Amniotic stem cell (primary cell): ENCODE measurements at places on chromosomes 7 and 10.

- no peak for DNase-seq
These were observed 160.6 kb downstream of the FGFR2 start for GRCh38 chr10:121437596-121437995.

DNA sequence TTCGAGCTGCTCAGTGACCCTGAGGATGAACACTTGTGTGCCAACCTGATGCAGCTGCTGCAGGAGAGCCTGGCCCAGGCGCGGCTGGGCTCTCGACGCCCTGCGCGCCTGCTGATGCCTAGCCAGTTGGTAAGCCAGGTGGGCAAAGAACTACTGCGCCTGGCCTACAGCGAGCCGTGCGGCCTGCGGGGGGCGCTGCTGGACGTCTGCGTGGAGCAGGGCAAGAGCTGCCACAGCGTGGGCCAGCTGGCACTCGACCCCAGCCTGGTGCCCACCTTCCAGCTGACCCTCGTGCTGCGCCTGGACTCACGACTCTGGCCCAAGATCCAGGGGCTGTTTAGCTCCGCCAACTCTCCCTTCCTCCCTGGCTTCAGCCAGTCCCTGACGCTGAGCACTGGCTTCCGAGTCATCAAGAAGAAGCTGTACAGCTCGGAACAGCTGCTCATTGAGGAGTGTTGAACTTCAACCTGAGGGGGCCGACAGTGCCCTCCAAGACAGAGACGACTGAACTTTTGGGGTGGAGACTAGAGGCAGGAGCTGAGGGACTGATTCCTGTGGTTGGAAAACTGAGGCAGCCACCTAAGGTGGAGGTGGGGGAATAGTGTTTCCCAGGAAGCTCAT is 1.1 kb downstream of the DDIT4 start:
- DNase-seq = no peak

DNA sequence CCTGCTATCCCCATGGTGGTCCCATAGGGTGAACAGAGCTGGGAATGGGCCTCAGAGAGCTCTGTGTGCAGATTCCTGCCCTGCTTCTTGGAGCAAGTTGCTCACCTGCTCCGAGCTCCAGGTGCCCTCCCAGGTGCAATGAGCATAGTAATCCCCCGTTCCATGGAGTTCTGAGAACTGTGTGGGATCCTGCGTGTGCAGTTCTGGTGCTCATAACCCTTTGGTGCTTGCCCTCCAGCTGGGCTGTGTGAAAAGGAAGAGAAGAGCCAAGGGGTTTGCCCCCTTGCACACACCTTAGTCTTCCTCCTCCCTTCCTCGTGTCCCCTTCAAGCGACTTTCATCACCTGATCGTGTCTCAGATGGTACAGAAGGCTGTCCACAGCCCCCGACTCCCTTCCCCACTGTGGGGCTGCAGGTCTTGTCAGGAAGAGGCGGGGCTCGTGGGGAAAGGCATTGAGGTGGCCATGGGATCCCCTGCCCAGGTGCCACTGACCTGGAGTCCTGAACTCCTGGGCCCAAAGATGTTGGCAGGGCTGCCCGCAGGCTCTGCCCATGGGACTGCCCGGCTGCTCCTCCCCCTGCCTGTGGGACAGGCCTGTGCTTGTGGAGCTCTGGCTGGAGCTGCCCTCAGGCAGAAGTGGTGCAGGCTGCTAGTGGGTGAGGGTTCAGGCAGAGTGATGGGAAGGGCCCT is 21.9 kb upstream of the ZNF488 start:
- DNase-seq = no peak

DNA sequence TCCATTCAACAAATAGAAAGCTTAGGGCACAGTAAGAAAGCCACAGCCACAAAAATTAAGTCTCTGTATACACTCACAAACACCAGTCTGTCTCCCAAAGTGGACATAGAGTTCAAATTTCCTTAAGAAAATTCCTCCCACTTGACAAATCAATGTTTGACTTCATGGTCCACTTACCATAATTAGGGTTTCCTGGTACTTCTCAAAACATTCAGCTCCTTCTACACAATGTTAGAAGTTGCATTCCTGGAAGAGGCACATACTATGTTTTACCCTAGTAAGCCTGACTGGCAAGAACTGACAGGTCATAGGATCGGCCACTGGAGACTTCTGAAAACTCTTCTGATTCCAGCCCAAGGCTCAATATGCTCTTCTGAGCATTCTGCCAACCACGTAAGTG is 70.5 kb downstream of the CPXM2 start:
- DNase-seq = peak; percentile 8

DNA sequence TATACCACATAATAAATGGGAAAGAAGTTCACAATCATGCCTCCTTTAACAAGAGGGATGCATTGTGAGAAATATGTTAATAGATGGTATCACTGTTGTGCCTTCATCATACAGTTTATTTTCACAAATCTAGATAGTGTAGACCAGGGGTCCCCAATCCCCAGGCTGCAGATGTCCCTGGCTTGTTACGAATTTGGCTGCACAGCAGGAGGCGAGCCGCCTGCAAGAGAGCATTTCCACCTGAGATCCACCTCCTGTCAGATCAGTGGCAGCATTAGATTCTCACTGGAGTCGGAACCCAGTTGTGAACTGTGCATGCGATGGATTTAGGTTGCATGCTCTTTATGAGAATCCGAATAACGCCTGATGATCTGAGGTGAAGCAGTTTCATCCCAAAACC is 361.9 kb upstream of the ZWINT start:
- DNase-seq = no peak

DNA sequence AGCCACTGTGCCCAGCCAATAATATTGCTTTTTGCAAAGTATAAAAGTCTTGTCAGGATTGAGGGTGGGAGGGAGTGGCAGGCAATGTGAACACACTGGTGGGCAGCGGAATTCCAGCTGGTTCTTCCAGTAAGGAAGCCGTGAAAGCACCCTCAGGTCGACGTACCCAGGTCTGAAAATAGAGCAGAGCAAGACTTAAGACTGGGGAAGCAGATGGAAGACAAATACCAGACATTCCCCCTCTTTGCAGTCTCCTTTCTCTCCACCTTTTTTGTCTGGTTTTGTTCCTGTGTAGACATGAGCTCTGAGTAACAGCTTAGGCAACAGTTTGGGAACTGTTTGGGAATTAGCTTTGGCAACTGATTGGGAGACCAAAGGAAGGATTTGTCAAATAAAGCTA is 17.6 kb upstream of the CSTF2T start:
- DNase-seq = no peak
